ENCODE measurements at places on chromosomes 5 and 9.

DNA sequence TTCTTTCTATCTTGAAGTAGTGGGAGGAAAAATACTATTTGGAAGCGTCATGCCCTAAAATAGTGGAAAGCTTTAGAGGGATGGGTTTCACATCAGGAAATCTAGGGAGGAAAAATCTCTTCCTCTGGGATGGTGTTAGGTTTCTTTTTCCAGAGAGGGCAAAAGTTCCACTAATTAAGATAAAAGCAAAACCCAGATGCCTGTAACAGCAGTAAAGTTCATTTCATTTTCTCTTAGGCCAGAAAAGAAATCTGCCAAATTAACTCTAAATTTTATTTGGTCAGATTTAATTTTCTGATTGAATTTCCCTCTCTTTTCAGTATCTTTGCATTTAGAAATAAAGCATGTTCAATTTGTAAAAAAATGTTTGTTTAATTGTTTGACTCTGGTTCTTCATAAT lies 88.8 kb downstream of the LURAP1L start:
- DNase-seq: no peak

DNA sequence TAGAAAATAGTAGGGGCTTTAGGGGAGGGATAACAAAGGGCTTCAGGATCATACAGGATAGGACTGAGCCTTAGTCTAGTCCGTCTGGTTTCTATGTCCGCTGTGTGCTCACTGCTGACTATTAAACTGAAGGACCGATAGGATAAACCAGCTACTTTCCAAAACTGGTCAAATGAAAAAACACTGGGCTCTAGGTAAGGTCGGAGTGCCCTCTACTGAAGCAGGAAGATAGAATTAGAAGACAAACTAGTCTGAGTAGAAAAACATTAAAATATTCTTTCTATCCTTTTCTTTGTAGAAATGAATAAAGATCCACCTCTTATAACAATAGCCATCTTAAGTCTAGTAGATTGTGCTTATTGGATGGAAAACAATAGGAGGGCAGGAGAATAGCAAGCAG lies 133.6 kb downstream of the CEMIP2 start:
- no peak for DNase-seq

GRCh38 chr5:43301653-43302091 lies 11.5 kb downstream of the HMGCS1 start:
- DNase-seq: no peak

DNA sequence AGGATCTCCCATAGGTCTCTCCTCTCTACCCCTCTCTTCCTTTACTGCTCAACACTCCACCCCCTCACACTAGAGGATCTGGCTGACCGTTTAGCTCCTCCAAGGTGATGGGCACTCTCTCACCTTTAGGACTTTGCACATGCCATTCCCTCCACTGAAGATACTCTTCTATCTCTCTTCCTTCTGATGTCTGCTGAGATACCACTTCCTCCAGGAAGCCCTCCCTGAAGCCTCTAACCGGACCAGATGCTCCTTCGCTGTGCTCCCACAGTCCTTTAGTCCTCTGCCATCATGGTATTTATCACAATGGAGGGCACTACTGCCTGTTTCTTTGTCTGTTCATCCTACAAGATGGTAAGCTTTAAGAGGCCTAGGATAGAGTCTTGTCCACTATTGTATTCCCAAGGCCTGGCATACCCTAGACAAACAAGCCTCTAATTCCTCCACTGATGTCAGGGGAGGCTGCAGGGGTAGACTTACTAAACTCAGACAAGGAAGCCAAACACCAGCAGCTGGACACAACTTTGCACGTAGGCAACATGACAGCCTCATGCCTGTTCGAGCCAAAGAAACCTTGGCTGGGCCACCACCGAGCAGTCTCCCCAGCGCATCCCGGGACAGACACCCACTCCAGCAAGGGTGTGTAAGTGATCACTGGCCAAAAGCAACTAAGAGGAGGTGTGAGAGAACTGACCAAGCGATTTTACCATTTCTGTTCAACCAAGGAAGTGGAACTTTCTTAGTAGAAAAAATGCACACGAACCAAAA lies 20.2 kb downstream of the ORM2 start:
- no peak for DNase-seq

DNA sequence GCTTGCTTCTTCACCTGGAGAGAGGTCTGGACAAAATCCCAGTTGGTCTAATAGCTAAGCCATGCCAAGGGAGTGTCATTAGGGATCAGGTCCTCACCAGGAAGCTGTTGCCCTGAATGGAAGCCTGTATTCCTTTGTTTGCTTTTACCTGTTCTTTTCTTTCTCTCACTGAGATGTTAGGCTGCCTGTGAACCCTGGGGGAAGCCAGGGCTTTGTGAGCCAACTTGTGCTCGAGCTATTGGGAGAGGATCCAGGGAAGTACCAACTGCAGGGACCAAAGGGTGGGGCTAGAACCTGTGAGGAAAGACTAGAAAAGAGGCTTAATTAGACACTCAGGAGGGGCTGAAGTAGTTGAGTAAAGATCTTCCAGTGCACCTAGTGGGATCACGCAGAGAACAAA lies 451.2 kb upstream of the TLE4 start:
- no peak for DNase-seq

- no peak for DNase-seq
Observed at GRCh38 chr9:35552376-35552775, 52.7 kb upstream of the TESK1 start.

DNA sequence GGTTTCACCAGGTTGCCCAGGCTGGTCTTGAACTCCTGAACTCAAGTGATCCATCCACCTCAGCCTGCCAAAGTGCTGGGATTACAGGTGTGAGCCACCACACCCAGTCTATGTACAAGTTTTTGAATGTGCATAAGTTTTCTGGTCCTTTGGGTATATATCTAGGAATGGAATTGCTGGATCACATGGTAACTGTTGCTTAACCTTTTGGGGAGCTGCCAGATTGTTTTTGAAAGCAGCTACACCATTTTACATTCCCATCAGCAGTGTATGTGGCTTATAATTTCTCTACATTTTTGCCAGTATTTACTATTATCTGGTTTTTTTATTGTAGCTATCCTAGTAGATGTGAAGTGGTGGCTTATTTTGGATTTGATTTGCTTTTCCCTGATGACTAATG lies 8.9 kb upstream of the LNPEP start:
- no peak for DNase-seq

DNA sequence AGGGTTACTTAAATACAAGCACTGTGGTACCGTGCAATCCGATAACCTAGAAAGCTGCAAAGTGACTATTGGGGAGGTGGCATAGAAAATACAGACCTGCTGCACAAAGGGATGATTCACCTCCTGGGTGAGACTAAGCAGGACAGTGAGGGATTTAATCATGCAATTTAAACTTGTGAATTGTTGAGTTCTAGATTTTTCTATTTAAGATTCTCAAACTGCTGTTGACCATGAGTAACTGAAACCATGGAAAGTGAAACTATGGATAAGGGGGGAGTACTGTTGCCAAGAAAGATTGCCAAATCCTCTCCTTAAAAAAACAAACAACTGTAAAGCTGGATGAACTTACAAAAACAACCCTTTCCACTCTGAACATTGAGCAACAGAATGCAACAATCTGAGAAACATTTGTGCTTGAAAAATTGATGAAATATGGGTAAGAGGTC lies 61.5 kb upstream of the NUDT12 start:
- no peak for DNase-seq

DNA sequence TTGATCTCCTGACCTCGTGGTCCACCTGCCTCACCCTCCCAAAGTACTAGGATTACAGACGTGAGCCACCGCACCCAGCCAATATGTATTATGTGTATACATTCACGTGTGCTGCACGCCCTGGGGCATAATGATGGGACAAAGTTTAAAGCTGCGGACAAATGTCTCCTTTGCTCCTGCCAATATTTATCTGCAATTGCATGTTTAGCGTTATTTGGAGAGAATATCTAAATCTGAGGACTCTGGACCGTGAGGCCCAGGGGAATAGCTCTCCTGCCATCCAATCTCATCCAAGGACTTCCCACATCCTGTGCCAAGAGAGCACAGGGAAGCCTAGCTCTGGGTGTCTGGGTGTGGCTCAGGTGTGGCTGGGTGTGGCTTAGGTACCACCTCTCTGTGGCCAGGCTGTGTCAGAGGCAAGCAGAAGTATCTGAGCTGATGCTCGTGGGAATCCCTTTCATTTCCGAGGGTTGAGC lies 6.9 kb upstream of the BOD1 start:
- no peak for DNase-seq

DNA sequence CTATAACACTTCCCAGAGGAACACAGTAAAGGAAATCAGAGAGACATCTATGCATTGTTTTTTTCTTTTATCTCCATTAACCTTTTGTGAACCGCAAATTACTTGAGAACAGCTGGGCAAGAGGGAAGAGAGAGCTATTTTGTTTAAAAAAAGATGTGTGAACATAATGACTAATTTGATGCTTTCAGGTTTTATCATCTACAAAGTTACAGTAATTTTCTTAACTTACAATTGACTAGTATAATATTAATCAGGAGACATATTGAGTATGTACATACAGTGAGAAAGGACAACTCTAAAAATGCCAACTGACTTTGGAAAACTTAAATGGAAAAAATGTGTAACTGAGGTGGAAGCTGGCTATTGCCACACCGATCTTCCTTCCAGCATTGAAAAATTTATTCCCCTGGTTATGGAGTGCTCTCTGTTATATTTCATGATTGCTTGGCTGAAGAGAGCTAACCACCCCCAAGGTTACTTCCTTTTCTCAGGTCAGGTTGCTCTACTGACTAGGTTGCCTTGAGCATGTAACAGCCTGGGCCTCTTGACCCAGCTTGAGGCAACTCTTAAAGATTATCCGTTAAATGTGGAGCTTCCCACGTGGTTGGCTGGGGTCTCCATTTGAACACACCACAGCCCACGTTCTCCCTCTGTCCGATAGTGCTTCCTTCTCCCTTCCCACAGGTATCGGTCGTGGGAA lies 62.6 kb upstream of the C6 start:
- no peak for DNase-seq

DNA sequence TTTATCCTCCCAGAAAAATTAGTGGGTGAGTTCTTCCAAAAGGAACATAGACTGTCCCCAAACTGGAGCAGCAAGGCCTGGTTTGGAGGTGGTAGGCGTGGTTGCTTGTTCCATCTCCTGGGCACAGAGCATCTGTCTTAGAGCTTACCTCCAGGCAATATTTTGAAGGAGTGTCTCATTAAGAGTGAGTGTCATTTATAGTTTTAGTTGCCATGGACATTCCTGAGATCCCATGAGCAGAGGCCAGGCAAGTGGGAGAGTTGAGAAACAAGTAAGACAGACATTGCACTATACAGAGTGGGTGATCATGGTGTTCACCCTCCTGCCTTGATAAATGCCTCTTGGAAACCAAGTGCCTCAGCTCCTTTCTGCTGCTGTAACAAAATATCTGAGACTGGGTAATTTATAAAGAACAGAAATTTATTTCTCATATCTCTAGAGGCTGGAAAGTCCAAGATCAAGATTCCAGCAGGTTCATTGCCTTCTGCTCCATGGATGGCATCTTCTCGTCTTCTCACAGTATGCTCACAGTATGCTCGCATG lies 68.5 kb downstream of the KIAA1958 start:
- no peak for DNase-seq

DNA sequence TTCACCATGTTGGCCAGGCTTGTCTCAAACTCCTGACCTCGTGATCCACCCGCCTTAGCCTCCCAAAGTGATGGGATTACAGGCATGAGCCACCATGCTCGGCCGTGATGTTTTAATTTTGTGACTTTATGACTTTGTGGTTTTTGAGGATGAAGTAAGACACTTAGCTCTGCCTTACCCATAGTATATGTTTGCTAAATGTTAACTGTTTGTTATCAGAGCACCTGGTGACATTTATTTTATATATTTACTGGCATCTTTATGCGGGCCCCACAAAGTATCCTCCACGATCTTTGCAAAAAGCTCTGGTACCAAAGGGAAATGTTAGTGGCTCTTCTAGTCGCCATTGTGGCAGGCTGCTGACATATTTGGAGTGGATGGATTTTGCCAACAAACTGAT lies 6.7 kb downstream of the SLC23A1 start:
- no peak for DNase-seq

DNA sequence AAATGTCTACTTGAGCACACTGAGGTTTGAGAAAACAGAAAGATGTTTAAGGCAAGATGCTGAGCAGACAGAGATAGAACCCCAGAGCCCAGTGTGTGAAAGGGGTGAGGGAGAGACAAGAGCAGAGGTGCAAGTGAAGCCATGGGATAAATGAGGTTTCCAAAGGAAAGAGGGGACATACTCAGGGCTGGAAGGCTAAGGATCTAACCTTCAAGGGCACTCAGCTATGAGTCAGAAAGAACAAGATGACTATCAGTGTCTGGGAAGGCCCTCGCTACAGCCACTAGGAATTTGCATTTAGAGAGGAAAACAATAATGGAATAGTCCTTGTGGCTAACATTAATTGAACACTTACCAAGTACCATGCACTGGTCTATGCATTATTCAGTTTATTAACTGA lies 113.7 kb downstream of the HTR4 start:
- no peak for DNase-seq

- DNase-seq: no peak
Observed at GRCh38 chr5:127001621-127002296, 28.6 kb downstream of the MARCHF3 start.

- no peak for DNase-seq
Observed at GRCh38 chr5:56856541-56857178, 41.3 kb downstream of the MAP3K1 start.

GRCh38 chr9:87766697-87767096 lies 40.8 kb downstream of the CTSL start:
- DNase-seq: no peak

DNA sequence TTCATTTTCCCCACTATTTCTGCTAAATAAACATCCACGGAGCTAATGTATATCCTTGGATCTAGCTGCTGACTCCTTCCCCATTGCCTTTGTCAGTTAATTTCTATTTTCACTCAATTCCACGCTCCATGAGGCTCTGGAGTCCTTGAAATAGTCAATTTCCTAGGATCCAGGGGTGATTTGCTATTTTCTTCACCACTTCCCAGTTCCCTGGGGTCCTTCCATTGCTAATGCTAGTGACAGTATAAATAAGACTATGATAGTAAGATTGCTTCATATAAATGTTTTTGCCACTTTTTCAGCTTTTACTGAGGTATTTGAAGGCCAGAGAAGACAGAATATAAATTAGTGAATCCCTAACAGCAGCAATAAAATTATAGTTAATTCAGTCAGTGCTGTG lies 13.1 kb downstream of the TSSK1B start:
- DNase-seq: no peak

DNA sequence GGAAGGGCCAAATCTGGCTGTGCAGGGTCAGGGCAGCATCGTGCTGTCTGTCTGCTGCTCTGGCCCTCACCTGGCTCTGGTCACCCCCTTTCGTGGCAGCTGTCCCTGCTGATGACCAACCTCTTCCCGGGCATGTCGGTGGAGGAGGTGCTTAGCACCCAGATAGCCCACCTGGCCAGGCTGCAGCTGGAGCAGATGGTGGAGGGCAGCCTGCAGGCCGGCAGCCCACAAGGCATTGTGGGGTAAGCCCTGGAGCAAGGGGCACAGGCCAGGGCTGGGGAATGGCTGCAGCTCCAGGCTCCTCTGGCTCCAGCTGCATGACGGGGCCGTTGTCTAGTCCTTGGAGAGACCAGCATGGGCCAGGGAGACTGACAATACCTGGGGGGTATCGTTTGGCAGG lies 8.2 kb downstream of the TOR2A start:
- DNase-seq: no peak

- no peak for DNase-seq
Observed at GRCh38 chr9:115146581-115147021, 28.6 kb upstream of the TNC start.

Measured in DND-41 (cell line).